ENCODE measurements at places on chromosomes 1 and 21.

GRCh38 chr1:155037043-155037442 is 3.4 kb downstream of the DCST1 start:
- no peak for DNase-seq

DNA sequence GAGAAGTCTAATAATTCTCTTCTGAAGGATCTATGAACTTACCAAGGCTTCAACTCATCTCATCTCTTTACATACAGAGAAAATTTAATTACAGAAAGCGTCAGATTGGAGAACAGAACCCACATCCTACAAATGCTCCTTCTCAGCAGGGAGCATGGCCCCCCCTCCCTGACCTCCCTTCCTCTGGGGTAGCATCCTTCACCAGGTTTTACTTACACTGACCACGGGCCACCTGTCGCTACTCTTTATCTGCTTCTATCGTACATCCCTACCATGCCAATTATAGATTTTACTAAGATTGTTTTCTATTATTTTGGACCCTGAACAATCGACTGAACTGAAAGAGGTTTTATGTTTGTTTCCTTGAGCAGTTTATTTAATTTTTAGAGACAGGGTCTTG is 25.8 kb downstream of the RIPPLY3 start:
- DNase-seq = no peak

DNA sequence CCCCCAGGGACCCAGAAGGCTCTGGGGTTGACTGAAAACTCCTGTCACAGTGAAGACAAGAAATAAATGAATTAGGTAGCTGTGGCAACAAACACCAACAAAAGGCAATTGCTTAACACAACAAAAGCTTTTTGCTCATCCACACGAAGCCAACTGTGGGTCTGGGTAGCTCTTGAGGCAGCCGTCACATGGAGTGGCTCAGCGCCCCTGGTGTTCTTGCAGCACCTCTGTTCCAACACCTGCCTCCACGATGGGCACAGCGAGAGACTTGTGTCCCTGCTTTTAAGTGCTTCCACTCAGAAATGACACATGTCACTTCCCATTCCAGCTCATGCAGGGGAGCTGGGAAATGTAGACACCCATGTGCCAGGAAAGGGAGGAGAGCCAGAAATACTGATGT is 364.5 kb upstream of the DUSP10 start:
- no peak for DNase-seq

DNA sequence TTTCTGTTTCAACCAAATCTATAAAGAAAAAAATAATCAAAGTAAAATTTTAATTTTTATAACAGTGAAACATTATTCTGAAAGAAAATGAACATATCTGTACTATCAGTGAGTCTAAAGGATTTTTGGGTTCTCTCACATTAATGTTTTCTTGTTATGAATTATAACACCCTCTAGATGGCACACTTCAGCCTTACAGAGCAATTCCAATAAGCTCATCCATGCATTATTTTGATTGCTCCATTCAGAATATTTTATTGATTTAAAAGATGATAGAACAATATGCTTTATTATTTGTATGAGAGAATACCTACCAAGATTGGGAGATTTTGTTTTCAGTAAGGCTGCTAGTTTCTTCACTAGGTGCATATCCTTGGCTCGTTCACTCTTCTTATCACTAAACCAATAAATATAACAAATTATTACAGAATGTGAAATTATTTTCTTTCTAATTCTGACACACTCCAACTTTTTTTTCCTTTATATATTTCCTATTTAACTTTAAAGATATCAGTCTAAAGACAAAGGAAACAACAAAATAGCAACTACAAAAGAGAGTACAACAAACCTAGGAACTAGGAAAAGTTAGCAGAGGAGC is 82.4 kb downstream of the RAB3GAP2 start:
- DNase-seq = peak; percentile 57

GRCh38 chr1:83860490-83861221 is 138.3 kb downstream of the TTLL7 start:
- DNase-seq = peak; percentile 79

DNA sequence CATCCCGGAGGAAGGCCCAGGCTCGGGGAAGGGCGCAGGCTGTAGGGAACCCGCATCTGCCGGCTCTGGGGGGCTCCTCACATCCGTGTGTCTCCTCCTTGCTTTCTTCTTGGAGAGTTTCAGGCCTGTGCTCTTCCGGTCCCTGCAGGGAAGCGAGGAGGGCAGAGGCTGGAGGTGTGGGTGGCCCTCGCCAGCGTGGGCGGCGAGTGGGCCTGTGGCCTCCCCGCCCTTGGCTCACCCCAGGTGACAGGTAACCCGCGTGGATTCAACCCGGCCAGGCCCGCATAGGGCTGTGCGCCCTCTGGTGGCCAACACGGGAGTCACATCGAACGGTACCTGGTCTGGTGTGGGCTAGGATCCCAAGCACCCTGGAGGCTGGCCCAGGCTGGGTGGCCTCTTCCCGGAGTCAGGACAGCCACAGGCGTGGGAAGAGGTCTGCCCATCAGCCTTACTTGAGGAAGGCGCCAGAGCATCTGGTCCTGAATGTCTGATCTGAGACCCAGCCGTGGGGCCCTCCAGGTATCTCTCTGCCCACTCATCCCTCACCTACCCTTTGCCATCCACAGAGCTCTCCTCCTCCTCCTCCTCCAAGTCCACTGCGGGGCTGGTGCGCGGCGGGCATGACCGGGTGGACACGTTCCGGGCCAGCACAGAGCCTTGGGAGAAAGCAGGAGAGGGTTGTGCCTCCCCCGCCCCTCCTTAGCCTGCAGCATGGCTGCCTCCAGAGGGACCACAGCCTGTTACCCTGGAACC is 9.6 kb upstream of the TNFRSF25 start:
- DNase-seq = peak; percentile 64

Data from OCI-M1 (cell line).